ENCODE measurements at places on chromosomes 12 and 14. TPM values are rescaled to one million over a fixed set of nuclear protein-coding genes. Genes with fewer than 3 reads are reported as not detected.

Gene PPP1R12A
- total RNA-seq = 36.4 TPM

Gene POTEG
- total RNA-seq = not detected

Gene GALNT4
- total RNA-seq = 5.1 TPM

Gene TGM1
- 1.1 TPM for total RNA-seq

Gene OAS2
- 34.7 TPM for total RNA-seq

Gene TAS2R9
- total RNA-seq = under 0.01 TPM

Gene DAZAP2
- total RNA-seq = 378 TPM

Gene TMEM179
- not detected for total RNA-seq

Gene GPRC5D
- total RNA-seq = not detected

Gene KRT78
- total RNA-seq = not detected

DNA sequence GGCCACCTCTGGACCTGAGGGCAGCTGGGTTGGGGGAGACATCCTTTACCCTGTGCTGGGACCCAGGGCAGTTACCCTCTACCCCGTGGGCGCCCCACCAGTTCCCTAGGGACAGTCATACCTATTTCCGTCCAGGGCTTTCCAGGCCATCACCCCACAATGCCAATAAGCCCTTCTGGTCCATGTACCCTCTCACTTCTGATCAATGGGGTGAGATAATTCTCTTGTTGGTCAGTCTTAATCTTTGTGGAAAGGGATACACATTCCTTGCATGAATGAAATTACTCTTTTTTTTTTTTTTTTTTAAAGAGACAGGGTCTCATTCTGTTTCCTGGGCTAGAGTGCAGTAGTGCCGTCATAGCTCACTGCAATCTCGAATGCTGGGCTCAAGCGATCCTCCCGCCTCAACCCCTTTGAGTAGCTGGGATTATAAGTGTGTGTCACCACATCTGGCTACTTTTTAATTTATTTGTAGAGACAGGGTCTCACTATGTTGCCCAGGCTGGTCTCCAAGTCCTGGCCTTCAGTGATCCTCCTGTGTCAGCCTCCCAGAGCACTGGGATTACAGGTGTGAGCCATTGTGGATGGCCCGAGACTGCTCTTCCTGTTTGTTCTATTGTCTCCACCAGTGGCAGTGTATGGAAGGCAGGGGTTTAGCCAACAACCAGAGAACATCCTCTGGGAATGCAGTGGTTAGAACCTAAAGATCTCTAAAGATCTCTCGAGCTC is 46.3 kb upstream of the STON2 start:
- DNase-seq = no peak

DNA sequence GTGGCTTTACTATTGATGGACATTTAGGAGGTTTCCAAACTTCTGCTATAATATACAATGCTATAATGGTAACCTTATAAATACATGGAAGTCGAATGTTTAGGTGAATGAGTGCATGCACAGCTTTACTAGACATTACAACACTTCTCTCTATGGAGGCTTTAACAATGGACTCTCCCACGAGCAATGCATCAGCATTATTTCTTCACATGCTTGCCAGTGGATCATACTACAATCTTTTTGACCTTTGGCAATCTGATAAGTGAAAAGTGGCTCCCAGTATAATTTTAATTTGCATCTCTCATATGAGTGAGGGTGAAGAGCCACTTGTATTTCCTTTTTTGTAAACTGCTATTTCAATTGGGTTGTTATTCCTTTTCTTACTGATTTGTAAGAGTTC is 18.2 kb downstream of the RDH12 start:
- no peak for DNase-seq

GRCh38 chr12:94426049-94426448 is 33.6 kb downstream of the CEP83 start:
- no peak for DNase-seq

- DNase-seq = no peak
These were observed 61.0 kb downstream of the PPM1H start for GRCh38 chr12:62873826-62874448.

DNA sequence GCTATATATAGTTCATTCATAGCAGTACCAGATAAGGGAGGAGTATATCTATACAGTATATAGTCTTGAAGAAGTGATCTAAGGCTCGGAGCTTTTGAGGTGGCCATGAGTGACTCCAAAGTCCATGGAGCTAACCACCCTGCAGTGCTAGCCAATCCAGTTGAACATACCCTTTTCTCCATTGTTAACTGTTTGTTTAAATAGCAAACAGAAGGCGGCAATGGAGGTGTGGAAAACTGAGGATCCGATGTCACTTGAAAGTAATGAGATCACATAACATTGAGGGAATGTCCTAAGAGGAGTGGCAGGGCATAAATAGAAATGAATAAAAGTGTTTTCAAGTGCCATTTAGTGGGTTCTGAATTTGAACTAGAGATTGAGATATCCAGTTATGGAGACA is 12.4 kb upstream of the SNAPC1 start:
- no peak for DNase-seq

DNA sequence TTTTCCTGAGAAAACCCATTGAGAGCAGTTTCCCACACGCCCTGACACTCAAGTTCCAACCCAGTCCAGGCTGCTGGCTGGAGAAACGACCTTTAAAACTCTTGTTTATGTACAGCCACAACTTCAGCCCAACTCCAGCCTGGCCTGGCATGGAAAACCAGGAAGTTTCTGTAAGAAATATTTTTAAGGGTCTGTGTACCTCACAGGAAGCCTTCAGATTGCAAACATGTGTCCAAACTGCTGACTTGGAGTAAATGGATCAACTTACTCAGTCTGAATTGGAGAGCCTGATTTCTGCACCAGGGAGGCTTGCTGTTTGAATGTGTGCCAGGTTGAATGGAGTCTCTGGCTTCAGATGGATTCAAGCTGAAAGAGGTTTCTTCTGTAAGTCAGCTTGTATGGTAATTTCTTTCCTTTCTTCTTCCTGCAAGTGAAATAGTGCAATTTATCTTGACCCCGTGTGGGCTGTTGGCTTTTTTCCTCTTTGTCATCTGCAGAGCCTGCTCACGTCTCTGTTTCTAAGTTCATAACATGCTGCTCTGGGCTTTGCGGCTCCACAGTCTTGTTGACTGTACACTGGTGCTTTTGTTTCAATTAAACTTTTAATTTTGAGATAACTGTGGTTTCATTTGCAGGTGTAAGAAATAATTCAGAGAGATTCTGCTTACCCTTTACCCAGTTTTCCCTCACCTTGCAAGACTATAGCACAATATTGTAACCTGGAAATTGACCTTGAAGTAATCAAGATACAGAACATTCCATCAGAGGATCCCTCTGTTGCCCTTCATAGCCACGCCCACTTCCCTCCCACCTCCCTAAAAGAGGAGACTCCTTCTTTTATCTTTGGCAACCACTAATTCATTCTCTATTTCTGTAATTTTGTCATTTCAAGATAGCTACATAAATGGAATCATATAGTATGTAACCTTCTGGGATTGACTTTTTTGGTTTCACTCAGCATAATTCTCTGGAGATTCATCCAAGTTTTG is 109.7 kb upstream of the PRMT8 start:
- DNase-seq = no peak

GRCh38 chr14:104355101-104356019 is 217.0 kb downstream of the KIF26A start:
- no peak for DNase-seq

DNA sequence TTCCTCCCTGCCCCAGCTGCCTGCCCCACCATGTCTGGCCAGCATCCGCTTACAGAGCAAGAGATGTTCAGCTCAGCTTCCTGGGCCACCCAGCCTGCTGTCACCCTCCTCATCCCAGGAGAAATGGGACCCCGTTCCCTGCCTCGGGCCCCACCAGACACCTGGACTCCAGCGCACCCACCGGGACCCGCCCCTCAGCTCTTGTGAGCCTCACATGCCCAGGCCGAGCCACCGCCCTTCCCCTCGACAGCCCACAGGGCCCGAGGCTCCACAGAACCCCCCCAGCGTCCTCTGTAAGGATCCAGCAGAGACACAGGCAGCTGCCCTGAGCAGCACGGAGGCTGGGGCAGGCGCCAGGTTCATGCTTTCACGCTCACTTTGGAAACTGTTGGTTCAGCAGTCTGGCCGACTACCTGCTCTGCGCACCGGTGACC is 18.4 kb upstream of the C14orf180 start:
- DNase-seq = no peak

GRCh38 chr12:121175383-121176119 is 34.4 kb upstream of the P2RX4 start:
- DNase-seq = no peak

GRCh38 chr14:95185033-95185766 is 27.9 kb upstream of the DICER1 start:
- no peak for DNase-seq

GRCh38 chr12:49198431-49199155 is 9.7 kb upstream of the TUBA1A start:
- no peak for DNase-seq

GRCh38 chr14:54267172-54267571 is 129.6 kb upstream of the CDKN3 start:
- DNase-seq = peak; percentile 45

DNA sequence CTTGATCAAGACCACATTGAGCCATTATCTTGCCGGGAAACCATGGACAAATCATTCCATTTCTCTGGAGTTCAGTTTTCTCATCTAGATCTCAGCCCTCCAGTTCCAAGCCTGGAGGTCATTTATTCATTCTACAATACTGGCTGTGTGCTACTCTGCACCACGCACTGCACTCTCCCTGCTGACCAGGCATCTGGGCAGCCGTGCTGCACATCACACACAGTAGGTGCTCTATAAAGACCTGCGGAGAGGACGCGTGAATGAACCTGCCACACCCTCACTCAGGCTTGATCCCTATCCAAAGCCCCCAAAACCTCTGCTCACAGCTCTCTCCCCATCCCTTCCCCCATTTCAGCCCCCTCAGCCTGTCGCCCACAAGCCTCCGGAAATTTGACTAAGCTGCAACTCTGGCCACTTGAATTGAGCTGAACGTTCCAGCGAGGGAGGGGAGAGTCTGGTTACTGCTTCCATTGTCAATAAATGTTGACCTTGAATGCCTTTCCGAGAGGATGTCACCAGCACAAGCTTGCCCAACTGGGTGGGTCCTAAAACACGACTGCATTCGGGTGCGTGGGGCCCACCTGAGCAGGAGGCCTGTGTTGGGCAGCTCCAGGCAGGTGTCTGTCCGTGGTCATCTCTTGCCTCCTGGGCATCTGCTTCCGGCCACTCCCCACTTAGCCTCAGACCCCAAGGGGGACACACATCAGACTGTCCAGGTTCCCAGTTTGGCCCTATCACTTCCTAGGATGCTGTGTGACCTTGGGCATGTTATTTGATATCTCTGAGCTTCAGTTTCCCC is 17.8 kb downstream of the FAIM2 start:
- DNase-seq = no peak

GRCh38 chr14:89927186-89927865 is 27.2 kb downstream of the EFCAB11 start:
- DNase-seq = no peak

DNA sequence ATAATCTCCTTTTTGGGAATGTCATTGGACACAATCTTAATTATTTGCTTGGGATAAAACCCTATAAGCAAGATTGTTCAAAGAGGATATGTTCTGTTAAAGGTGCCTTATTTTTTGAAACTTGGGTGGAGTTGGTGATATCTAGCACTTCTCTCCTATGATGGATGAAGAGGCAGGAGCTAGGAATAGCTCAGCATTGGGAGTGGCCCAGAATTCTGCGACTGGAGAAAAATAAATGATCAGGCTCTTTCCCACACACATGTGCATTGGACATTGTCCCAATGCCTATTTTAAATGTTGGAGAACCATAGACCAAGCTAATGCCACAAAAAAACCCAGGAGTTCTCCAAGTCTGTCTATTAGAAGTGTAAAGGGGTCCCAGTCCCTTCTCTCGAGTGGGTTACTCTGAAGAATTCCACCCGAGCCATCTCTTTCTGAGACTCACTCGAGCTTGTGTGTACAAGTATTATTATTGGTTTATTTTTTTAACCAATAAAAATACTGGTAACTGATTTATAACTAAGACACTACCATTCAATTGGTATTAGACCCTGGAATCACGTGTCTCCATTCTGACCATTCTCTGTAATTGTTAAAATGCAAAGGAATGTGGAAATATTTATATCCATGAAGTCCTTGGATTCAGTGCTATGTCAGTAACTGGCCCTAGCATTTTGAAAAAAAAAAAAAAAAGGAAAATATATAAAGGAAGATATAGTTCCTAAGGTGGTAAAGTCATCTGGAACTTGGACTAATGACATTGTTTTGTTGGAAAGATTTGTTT is 437.5 kb upstream of the TMEM132C start:
- no peak for DNase-seq

GRCh38 chr12:88982694-88983093 is 369.6 kb downstream of the DUSP6 start:
- no peak for DNase-seq

DNA sequence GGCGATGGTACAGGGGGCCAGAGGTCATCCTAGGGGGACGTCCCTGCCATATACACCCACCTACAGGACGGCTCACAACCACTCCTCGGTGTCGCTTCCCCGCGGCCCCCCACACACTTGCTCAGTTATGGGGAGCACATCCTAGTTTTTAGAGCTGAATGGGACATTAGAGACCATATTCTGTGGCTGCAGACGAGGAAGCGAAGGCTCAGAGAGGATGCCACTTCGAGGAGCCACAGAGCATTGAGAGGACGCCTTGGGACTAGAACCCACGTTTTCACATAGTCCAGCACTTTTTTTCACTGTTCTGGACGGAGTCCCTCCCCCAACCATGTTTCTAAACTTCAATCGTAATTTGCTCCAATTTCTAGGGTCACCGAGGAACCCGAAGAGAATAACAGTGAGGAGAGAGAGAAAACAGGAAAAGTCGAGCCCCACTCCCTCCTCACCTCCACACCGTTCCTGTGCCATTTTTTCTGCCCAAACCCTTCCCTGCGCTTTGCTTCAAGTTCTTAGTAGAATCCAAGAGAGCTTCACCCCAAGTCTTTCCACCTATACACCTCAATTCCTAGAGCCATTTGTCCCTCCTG is 641 bp upstream of the ASCL1 start:
- DNase-seq = no peak
